Fibroblast of lung (primary cell): ENCODE measurements at places on chromosomes 7 and 10. TPM values are rescaled to one million over a fixed set of nuclear protein-coding genes. Genes with fewer than 3 reads are reported as not detected.

Gene SORBS1
- total RNA-seq = 0.26 and 0.50 TPM in 2 replicates

GRCh38 chr10:98338318-98338717, 70.3 kb upstream of the LOXL4 start:
- no peak overlapping the region for H3K4me3 ChIP-seq
- H3K27ac ChIP-seq = no peak overlapping the region
- H3K36me3 ChIP-seq = no peaks in the 10 kb centered on the region
- DNase-seq = peak; percentile 74

DNA sequence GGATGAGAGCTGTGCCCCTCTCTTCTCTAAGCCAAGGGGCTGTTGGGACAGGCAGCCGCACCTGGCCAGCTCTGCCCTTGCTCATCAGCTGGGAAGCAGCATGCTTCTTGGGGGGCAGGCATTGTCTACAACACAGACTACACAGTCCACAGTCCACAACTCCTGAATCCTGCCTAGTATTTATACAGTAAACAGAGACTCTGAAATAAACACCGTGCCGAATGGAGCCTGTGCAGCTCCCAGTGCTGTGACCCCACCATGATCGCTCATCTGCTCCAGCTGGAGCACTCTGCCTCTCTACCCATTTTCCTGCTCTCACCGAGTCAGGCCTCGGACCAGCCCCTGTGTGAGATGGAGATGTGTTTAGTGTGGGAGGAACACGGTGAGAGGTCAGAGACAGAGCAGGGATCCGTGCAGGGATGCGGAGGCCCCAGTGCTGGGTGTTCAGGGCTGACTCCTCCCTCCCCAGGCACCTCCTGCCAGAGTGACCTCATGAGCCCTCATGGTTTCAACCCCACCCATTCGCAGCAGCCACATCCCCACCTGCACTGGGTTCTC, 608.0 kb downstream of the DNAJB6 start:
- no peak overlapping the region for H3K27ac ChIP-seq
- no peaks in the 10 kb centered on the region for H3K36me3 ChIP-seq
- H3K27me3 ChIP-seq = no peaks in the 10 kb centered on the region
- no peak overlapping the region for H3K4me3 ChIP-seq

DNA sequence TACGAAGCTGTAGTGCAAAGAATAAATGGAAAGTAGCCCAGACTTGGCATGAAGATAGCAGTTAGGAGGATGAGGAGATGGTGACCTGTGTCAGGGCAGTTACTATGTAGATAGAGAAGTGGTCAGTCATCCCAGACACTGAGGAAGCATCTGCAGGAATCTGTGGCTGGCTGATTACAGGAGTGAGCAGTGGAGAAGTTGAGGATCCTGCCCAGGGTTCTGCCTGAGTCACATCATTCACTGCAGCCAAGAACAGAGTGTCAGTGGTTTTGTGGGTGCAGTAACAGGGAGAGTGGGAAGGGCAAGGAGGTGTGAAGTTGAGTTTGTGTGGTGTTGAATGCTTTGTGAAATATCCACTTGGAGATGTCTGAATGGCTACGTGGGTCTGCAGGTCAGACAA, 676.4 kb upstream of the NRP1 start:
- H3K4me1 ChIP-seq = no peaks in the 10 kb centered on the region
- H3K27ac ChIP-seq = no peak overlapping the region
- H3K27me3 ChIP-seq = peaks cover 10% of the 10 kb centered on the region
- no peak overlapping the region for H3K4me3 ChIP-seq
- H3K36me3 ChIP-seq = no peaks in the 10 kb centered on the region
- no peak for DNase-seq

- H3K27me3 ChIP-seq = no peaks in the 10 kb centered on the region
- DNase-seq = peak; percentile 61
- peak overlapping the region; percentile 17 for H3K4me3 ChIP-seq
- H3K27ac ChIP-seq = no peak overlapping the region
- H3K4me1 ChIP-seq = no peaks in the 10 kb centered on the region
These were observed 13.9 kb downstream of the ZRANB1 start for GRCh38 chr10:124955868-124956267.

DNA sequence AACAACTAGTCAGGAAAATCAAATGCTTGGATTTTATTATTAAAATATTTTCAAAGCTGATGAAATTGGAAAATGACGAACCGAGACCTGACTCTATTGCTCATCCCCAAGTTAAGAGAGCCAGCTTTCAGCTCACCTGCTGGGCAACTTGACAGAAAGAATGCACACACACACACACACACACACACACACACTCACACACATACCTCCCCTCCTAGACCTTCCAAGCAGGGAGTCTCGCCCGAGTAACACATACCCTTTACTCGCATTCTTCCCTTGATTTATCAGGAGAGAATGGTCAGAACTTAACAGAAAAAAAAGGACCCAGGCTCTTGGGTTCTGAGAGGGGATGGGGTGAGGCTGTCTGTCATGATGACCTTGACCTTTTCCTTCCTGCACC, 19.1 kb downstream of the GPRIN2 start:
- no peak overlapping the region for H3K4me3 ChIP-seq
- no peaks in the 10 kb centered on the region for H3K36me3 ChIP-seq
- no peak for DNase-seq
- no peaks in the 10 kb centered on the region for H3K4me1 ChIP-seq
- H3K27me3 ChIP-seq = peaks cover 12% of the 10 kb centered on the region
- H3K27ac ChIP-seq = no peak overlapping the region

Gene CACNA2D1
- total RNA-seq = 45.7 and 64.4 TPM in 2 replicates

Gene AGR2
- total RNA-seq = not detected in 2 replicates

DNA sequence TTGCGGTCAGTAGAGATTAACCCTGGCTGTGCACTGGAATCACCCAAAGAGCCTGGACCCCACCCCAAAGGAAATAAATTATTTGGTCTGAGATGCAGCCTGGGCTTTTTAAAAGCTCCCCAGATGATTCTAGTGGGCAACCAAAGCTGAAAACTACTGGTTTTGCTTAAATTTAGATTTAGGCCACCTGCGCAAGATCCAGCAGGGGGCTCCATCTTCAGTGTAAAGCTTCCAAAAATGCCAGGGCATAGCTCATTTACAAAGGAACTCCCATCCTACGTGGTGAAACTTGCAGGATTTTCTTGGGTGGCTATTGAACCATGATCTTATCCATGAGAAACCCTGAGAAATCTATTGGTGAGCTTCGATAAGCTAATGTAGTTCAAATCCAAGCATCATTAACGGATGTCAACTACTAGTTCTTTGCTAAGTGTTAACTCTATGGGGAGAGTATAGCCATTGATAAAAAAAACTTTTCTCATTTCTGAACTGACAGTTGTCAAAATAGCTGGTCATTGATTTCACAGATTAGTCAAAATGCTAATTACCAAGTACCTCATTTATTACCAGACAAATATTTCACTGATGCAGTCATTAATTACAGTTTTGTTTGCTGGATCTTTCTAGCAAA, 315.3 kb downstream of the LHFPL3 start:
- H3K27ac ChIP-seq = no peak overlapping the region
- DNase-seq = peak; percentile 3
- no peak overlapping the region for H3K4me3 ChIP-seq
- H3K4me1 ChIP-seq = no peaks in the 10 kb centered on the region

Gene OGDHL
- total RNA-seq = under 0.01 TPM in 2 replicates
